Fibroblast of the conjunctiva (primary cell): ENCODE measurements at places on chromosomes 7 and 10.

- no peak for DNase-seq
Observed at GRCh38 chr10:51972733-51973346, 273.4 kb upstream of the CSTF2T start.

DNA sequence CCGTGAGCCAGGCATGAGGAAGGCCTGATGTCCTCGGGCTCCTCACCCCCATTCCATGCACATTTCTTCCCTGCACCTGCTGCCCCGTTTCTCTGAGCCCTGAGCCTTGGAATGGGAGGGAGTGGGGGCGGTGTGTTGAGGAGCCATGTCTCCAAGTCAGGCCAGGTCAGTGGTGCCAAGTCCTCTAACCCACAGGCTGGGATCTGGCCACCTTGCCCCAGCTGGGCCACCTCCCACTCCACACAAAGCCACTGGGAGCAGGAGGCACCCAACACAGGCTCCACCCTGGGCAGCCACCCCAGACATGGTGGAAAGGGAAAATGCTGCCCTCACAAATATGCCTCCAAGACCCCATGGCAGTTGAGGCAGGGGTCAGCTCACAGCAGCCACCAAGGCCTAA lies 27.7 kb downstream of the ZCCHC24 start:
- no peak for DNase-seq

DNA sequence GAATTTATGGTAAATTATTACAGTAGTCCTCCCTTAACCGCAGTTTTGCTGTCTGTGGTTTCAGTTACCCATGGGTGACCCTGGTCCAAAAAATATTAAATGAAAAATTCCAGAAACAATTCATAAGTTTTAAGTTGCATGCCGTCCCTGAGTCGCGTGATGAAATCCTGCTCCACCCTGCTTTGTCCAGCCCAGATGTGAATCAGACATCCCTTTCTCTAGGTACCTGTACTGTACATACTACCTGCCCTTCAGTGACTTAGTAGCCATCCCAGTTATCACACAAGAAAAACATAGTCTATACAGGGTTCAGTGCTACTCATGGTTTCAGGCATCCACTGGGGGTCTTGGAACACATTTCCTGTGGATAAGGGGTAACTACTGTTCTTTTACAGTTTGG lies 20.5 kb upstream of the RHEB start:
- no peak for DNase-seq

DNA sequence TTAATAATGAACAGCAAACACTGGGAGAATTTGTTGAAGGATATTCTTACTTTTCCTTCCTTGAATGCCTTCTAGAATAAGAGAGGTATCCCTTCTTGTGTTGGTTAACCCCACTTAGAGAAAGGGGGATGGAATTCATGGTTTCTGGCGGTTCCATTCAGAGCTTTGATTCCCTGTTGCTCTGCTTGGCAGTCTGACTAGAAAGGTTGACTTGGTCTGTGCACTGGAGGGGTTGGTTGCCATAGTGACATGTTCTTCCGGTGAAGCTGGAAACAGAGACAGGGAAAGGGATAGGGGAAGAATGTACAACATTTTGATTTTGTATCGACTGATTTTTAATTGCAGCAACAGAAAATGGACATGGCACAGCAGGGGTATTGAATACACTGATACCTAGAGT lies 2.5 kb downstream of the TMEM178B start:
- DNase-seq, result no peak

- no peak for DNase-seq
Observed at GRCh38 chr7:102412548-102412947, 16.4 kb downstream of the PRKRIP1 start.
